ENCODE measurements at places on chromosomes 5 and 9. TPM values are rescaled to one million over a fixed set of nuclear protein-coding genes. Genes with fewer than 3 reads are reported as not detected.

The TMC1 gene
- polyA plus RNA-seq = not detected

The SLC45A2 gene
- not detected for polyA plus RNA-seq

DNA sequence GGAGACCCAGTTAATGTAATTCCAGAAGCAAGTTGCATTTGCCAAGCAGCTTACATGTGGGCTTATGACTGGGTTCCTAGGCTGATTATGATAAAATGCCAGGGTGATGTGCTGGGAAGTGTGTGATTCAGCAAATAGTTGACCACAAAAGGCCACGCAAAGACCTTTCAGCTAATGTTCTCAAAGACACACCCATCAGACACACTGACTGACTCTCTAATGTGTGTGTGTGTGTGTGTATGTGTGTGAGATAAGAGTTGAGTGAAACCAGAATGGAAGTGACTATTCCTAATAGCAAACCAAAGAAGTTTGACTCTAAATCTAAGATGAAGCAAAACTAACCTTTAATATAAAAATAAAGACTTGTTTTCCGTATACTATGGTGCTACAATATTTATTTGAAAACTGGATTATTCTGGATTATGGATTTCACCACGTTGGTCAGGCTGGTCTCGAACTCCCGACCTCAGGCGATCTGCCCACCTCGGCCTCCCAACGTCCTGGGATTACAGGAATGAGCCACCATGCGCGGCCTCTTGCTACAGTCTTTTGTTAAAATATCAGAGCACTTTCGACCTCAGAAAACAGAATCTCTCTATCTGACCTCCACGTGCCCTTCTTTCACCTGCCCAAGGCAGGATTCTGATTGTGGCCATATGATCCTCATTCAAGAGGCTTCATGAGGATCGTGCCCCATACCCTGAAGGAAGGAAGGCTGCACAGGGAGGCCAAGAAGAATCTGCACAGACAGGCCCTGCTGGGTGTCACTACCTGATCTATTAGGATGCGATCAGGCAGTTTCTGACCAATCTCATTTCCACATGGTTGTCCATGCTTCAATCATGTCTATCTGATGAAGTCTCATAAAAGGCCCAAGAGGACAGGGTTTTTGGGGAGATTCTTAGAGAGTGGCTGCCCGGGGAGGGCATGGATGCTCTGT lies 75.6 kb downstream of the USP20 start:
- no peak overlapping the region for H3K4me3 ChIP-seq
- peaks cover 16% of the 10 kb centered on the region for H3K4me1 ChIP-seq
- DNase-seq = no peak
- H3K36me3 ChIP-seq = peaks cover 22% of the 10 kb centered on the region

DNA sequence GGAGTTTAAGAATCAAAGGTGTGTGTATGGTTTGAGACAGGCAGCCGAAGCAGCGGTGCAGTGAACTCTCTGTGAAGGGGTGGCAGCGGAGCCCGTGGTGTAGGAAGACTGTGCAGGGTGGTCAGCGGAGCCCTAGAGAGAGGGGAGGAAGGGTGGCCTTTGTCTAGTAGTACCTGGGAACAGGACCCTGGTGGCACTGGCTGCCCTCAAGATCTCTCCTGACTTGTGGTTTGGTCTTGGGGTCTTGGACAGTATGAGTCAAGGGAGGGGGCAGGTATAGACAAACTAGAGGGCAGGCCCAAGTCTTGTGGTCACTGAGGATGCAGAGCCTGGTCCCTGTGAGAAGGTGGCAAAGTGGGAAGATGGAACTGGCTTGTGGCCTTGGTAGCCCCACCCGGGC lies 7.1 kb upstream of the NKX2-5 start:
- H3K27me3 ChIP-seq = peaks cover 44% of the 10 kb centered on the region
- no peaks in the 10 kb centered on the region for H3K36me3 ChIP-seq
- H3K4me1 ChIP-seq = peaks cover 30% of the 10 kb centered on the region
- H3K27ac ChIP-seq = no peak overlapping the region
- H3K4me3 ChIP-seq = no peak overlapping the region

- DNase-seq = no peak
- no peaks in the 10 kb centered on the region for H3K4me1 ChIP-seq
- no peak overlapping the region for H3K27ac ChIP-seq
- H3K27me3 ChIP-seq = no peaks in the 10 kb centered on the region
- H3K36me3 ChIP-seq = no peaks in the 10 kb centered on the region
Observed at GRCh38 chr9:118568704-118569103, 800.5 kb downstream of the BRINP1 start.

GRCh38 chr5:2725980-2726765 lies 25.3 kb downstream of the IRX2 start:
- H3K4me3 ChIP-seq = no peak overlapping the region
- no peaks in the 10 kb centered on the region for H3K36me3 ChIP-seq
- no peak overlapping the region for H3K27ac ChIP-seq

DNA sequence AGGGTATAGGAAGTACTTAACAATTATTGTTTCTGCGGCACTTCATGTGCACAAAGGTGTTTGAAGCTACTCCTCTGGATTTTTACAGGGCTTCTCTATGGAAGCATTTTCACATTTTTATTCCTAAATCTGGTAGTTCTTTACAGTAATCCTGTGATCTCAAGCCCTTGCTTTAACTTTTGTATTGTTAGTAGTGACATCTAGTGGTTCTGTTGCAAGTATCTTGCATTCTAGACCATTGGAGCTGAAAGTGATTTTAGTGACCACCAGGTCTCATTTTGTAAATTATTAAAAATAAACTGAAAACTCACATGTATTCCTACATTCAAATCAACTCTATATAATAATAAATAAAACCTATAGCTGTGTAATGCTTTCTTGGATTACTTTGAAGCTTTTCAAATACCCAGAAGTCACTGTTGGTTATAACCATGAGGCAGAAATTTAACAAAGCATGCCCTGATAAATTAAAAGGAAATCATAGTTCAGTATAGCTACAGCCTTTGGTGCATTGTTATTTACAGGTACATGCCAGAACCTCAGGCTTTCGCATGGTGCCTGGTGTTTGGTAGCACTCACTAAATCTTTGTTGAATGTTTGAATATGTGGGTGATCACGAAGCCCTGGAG lies 18.9 kb downstream of the RPS23 start:
- no peaks in the 10 kb centered on the region for H3K27me3 ChIP-seq
- no peak overlapping the region for H3K27ac ChIP-seq
- H3K4me1 ChIP-seq = no peaks in the 10 kb centered on the region
- H3K36me3 ChIP-seq = no peaks in the 10 kb centered on the region

The ATP10B gene
- polyA plus RNA-seq = not detected

GRCh38 chr9:111427186-111427585 lies 57.0 kb downstream of the ECPAS start:
- H3K27ac ChIP-seq = no peak overlapping the region
- no peak overlapping the region for H3K4me3 ChIP-seq
- DNase-seq = no peak
- no peaks in the 10 kb centered on the region for H3K27me3 ChIP-seq

The ADRA1B gene
- not detected for polyA plus RNA-seq

- H3K27me3 ChIP-seq = peaks cover 2% of the 10 kb centered on the region
- no peaks in the 10 kb centered on the region for H3K4me1 ChIP-seq
- no peak overlapping the region for H3K4me3 ChIP-seq
Observed at GRCh38 chr5:150612405-150612804, 28.1 kb upstream of the SYNPO start.

DNA sequence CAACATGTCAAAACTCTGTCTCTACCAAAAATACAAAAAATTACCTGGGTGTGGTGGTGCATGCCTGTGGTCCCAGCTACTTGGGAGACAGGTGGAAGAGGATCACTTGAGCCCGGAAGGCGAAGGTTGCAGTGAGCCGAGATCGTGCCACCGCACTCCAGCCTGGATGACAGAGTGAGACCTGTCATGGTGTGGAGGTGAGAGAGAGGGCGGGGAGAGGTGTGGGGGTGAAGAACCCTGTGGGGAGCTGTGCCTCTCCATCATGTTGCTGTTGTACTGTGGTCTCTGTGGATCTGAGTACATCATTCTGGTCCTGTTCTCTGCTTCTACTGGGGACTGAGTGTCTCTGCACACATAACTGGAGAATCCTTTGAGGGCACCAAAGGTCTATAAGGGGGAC lies 11.3 kb upstream of the SLC34A1 start:
- DNase-seq = peak; percentile 22
- H3K4me1 ChIP-seq = peaks cover 40% of the 10 kb centered on the region
- H3K4me3 ChIP-seq = peak overlapping the region; percentile 10
- H3K27ac ChIP-seq = peak overlapping the region; percentile 66

GRCh38 chr5:178058321-178059012 lies 54.9 kb upstream of the N4BP3 start:
- no peak overlapping the region for H3K4me3 ChIP-seq
- DNase-seq = no peak
- no peaks in the 10 kb centered on the region for H3K36me3 ChIP-seq
- H3K27me3 ChIP-seq = peaks cover 12% of the 10 kb centered on the region

GRCh38 chr5:78577071-78577807 lies 71.3 kb downstream of the LHFPL2 start:
- no peaks in the 10 kb centered on the region for H3K36me3 ChIP-seq
- no peak overlapping the region for H3K27ac ChIP-seq
- no peaks in the 10 kb centered on the region for H3K4me1 ChIP-seq
- DNase-seq = no peak
- no peaks in the 10 kb centered on the region for H3K27me3 ChIP-seq

DNA sequence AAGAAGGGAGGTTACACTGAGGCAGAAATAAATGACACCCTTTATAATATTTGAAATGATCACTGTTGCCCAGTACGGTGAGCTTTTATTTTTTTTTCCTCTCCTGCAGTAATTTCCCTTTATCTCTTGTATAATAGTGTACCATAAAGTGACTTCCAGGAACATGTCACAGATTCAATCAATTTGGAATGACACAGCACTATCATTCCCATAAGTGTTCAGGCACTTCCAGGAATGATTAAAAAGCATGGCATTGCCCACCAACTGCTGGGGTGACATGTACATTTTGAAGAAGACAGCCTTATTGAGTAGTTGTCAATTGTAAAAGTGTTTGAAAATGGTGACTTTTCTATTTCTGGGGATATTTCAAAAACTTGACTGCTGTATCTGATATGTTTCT lies 1700.9 kb upstream of the NUDT12 start:
- H3K4me1 ChIP-seq = no peaks in the 10 kb centered on the region
- H3K4me3 ChIP-seq = no peak overlapping the region
- no peak for DNase-seq
- H3K27ac ChIP-seq = no peak overlapping the region
- H3K36me3 ChIP-seq = no peaks in the 10 kb centered on the region

DNA sequence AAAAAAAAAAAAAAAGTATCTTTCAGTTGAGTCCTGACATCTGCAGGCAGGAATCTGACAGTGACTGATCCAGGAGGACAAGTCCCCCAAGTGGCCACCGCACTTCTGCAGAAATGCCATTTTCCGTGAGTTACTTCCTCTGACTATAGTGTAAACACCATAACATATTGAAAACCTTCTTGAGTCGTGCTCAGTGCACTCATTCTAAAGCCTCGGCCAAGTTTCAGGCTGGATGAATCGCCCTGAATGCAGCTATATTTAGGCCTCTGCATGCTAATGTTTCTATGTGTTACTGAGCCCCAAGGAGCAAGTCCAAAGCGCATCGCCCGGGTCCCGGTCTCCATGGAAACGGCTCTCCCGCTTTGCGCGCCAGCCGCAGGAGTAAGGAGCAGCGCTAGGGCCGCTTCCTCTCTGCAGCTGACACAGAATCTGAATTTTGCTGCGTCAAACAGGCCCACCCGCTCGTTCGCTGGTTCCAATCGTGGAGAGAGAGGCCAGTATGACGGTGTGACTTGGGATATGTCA lies 335.4 kb downstream of the MSX2 start:
- H3K27ac ChIP-seq = no peak overlapping the region
- DNase-seq = no peak
- no peaks in the 10 kb centered on the region for H3K36me3 ChIP-seq
- H3K4me3 ChIP-seq = no peak overlapping the region
- H3K27me3 ChIP-seq = no peaks in the 10 kb centered on the region
- H3K4me1 ChIP-seq = no peaks in the 10 kb centered on the region

DNA sequence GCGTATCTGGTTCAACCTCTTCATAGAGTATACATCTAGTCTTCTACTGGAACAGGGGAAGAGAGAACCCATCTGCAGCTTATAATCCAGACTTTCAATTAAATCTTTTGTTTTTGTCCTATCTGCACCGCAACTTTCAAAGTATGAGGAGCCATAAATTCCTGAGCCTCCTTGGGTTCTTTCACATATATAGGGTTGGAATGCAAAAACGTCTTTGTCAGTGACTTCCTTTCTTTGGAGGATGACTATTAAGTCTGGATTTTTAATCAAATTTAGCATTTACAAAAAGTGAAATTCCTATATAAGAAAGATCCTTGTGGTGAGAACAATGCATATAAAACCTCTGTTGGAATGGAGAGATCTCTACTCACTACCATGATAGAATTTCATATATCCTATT lies 370.8 kb downstream of the TMEM38B start:
- H3K4me3 ChIP-seq = no peak overlapping the region
- no peak for DNase-seq
- no peaks in the 10 kb centered on the region for H3K4me1 ChIP-seq
- no peak overlapping the region for H3K27ac ChIP-seq

- peak overlapping the region; percentile 98 for H3K27ac ChIP-seq
- peak overlapping the region; percentile 98 for H3K4me3 ChIP-seq
- peaks cover 46% of the 10 kb centered on the region for H3K27me3 ChIP-seq
- H3K4me1 ChIP-seq = peaks cover 43% of the 10 kb centered on the region
- no peaks in the 10 kb centered on the region for H3K36me3 ChIP-seq
Observed at GRCh38 chr5:181189363-181189961, 15.5 kb downstream of the TRIM7 start.

DNA sequence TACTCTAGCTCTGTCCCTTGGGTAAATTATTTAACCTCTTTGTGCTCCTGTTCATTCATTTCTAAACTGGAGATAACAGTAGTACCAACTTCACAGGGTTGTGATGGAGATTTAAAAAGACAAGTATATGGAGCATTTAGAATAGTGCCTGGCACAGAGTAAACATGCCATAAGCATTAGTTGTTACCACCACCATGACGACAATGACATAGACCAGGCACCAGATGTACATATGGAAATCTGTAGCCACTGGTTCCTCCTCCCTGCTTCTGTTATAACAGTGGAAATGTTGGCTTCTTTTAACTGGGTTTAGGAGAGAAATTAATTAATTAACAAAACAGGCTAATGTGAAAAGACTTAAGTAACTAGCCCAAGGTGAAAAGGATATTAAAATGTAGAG lies 217.5 kb downstream of the DENND1A start:
- H3K36me3 ChIP-seq = no peaks in the 10 kb centered on the region
- H3K4me3 ChIP-seq = no peak overlapping the region
- H3K27ac ChIP-seq = no peak overlapping the region

The PCDHB16 gene
- polyA plus RNA-seq = not detected

The BRD9 gene
- 16.6 TPM for polyA plus RNA-seq

DNA sequence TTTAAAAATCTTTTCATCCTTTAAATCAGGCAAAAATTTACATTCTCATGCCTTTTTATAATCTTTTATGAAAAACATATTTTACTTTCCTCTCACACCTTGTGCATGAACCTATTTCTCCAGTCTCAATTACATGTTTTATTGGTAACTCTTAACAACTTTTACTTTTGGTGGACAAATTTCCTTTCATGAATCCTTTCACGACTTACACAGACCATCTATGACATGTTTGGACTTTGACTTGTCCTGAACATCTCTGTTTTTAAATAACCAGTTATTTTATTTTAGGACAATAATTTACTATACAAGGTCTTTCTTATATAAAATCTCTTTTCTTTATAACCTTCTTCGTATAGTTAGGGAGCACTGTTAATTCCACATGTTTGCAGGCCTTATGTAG lies 26.5 kb upstream of the MTMR12 start:
- no peaks in the 10 kb centered on the region for H3K4me1 ChIP-seq
- no peak overlapping the region for H3K4me3 ChIP-seq
- no peak overlapping the region for H3K27ac ChIP-seq
- H3K36me3 ChIP-seq = peaks cover 15% of the 10 kb centered on the region
- peaks cover 2% of the 10 kb centered on the region for H3K27me3 ChIP-seq

The TAL2 gene
- polyA plus RNA-seq = not detected

The SLCO6A1 gene
- polyA plus RNA-seq = not detected

The CRHBP gene
- not detected for polyA plus RNA-seq

- no peak for DNase-seq
- no peak overlapping the region for H3K27ac ChIP-seq
- H3K4me3 ChIP-seq = no peak overlapping the region
Observed at GRCh38 chr9:111178331-111179055, 140.2 kb upstream of the LPAR1 start.
